ENCODE measurements at places on chromosomes 12 and 14.

DNA sequence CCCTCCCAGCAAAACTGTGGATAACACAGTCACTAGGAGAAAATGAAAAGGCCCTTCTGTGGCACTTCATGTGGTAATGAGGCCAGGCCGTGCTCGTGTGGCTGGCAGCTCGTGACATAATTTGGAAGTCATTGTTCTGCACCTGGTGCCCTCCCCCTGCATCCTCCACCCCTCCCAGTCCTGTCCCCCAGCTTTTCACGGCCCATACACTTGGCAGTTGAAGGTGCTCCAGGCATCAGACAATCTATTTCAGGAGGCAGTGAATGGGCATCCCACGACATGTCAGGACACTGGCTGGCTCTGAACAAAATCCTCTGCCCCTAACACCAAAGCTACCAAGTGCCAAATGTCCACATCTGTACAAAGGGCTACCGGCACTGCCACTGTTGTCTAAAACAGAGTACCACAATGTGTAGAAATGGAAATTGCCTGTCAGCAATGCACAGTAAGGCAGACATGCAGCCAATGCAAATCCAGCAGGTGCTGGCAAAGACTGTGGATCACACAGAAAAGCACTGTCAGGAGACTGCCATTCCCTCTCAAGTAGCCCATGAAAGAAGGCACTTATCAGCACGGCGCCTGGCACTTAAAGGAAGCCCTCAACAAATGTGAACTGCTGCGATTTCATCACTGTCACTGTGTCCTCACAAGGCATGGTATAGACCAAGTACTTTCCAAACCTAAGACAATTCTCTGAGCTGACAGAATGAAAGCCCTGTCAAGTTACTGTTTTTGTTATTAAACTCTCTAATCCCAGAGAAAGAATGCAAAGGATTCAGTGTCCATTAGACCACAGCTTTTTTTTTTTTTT is 39.1 kb downstream of the CORO1C start:
- no peak for DNase-seq

- no peak for DNase-seq
Measured at GRCh38 chr12:26298785-26299621, 103.6 kb downstream of the SSPN start.

GRCh38 chr14:104171029-104171697 is 32.8 kb downstream of the KIF26A start:
- no peak for DNase-seq

DNA sequence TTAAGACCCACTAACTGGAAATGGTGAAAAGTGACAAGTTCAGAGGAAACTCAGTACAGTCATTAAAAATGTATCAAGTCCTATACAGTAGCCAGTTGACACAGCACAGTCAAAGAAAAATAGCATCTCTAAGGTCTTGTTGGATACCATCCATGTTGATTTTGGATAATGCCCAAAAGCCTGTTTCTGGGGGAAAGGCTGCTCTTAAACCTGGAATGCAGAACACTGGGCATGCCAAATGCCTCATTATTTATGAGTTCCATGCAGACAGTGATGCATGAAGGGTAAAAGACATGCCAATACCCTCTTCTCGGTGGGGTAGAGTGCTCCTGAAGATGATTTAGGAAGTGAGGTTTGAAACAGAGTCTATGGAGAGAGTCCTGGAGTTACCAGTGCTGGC is 29.6 kb downstream of the KCNK13 start:
- DNase-seq, result no peak
